ENCODE measurements at places on chromosomes 3 and 15.

DNA sequence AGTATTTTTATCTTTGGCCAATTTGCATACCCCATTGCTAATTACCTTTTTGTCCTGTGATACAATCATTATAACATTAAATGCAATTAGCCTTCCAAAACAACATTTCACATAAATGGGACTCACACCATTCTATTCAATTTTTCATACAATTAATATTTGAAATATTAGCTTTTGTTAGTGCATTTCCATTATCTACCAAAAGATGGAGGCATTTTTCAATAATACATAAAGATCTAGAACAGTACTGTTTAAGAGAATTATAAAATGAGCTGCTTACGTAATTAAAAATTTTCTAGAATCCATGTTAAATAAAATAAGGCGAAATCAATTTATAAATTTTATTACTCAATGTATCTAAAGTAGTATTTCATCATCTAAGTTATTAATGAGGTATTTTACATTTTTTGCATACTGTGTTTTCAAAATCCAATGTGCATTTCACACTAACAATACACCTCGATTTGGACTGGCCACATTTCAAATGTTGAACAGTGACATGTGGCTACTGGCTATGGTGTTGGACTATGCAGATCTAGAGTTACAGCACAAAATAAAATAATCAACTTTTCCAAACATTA, 74.3 kb downstream of the TJP1 start:
- no peak for DNase-seq

GRCh38 chr3:172129850-172130716, 90.7 kb downstream of the FNDC3B start:
- peak; percentile 66 for DNase-seq

- DNase-seq = peak; percentile 27
Measured at GRCh38 chr3:42213417-42213816, 52.6 kb downstream of the CCK start.

DNA sequence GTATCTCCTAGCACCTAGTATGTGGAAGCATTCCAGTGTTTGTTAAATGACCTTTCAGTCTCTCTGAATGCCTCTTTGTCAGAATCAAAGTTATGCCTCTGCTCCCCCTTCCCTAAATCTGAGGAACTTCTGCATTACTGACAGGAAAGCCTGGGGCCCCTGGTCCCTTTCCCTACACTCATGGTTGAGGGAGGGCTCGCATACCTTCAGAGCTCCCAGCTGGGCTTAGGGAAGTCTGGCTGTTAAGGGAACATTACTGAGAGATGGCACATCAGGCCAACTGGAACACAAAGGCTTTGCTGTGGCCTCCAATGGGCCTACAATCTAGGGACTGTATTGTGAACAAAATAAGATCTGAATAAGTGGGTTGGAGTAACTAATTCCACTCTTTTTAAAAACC, 10.3 kb downstream of the PKM start:
- DNase-seq = no peak

DNA sequence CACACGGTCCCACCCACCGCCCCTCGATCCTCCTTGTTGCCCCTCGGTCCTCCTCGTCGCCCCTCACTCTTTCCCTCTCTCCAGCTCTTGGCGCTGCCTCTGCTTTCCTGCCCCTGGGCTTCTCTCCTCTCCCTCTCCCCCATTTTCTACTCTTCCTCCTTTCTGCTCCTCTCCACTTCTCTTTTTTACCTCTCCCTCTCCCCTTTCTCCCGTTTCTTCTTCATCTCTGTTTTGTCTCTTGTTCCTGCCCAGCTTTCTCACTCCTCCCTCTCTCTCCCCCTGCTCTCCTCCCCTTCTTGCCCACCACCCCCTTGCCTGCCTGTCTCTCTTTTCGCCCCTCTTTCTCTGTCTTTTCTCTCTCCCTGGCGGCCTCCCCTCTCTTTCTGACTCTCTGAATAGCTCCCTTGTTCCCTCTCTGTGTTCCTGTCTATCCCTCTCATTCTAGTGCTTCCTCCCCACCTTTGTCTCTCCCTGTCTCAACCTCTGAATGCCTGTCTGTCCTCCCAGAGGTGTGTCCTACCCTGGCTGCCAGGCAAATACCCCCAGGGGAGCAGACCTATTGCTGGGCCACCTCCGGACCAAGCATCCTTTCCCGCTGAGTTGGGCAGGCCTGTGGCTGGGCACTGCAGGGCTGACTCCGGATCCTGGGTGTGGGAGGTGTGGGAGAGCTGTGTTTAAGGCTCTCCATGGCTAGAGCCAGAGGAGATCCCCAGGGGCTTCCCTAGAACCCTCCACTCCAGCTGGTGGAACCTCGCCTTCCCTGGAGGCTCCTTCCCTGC, 41.0 kb downstream of the EPHB3 start:
- DNase-seq = no peak

- DNase-seq = no peak
Measured at GRCh38 chr3:118792191-118792590, 242.5 kb downstream of the IGSF11 start.

DNA sequence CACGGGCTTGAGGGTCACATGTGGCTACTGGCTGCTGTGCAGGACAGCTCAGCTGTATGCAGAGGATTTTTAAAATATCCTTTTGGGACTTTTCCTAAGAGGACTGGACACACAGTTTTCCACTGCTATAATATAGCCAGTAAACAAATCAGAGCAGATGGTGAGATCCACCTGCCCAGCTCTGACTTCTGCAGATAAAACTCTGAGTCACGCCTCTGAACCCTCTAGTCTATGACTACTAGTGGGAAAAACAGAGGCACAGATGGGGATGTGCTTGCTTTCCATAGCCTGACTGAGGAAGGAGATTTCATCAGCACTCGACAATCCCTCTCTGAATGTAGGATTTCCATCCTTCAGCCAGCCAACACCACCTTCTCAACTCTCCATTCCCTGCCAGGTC, 45.1 kb downstream of the COLQ start:
- no peak for DNase-seq

DNA sequence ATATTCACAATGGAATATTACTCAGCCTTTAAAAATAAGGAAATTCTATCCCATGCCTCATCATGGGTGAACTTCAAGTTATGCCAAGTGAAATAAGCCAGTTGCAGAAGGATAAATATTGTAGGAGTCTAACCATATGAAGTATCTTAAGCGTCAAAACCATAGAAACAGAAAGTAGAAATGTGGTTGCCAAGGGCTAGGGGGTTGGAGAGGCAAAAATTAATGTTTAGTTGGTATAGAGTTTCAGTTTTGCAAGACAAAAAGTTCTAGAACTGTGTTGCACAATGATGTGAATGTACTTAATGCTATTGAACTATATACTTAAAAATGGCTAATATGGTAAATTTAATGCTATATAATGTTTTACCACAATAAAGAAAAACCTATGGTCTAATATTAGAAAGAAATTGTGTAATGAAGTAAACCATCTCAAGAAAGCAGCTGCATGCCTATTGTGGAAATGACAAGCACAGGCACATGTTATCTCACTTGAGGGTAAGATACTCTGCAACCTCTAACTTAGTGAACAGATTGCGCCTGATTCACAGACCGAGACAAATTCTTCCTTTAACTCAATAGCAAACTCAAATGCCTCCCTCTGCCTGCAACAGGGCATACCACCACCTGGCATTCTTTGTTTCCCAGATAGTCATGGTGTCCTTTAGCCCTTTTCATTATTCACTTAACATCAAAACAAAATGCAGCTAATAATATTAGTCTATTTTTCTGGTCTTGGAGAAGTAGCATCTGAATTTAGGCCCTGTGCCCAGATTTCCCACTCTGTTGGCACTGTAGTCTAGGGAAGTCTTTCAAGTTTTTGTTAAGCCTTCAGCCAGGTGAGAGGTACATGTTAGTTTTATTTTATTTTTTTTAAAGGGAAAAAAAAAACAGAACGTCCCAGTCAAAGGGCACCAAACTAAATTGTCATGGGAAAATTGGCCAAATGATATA, 80.2 kb upstream of the ACP3 start:
- no peak for DNase-seq

GRCh38 chr15:31440754-31441311, 114.2 kb downstream of the KLF13 start:
- peak; percentile 62 for DNase-seq

GRCh38 chr3:159727506-159727905, 261.1 kb upstream of the IL12A start:
- DNase-seq = no peak

DNA sequence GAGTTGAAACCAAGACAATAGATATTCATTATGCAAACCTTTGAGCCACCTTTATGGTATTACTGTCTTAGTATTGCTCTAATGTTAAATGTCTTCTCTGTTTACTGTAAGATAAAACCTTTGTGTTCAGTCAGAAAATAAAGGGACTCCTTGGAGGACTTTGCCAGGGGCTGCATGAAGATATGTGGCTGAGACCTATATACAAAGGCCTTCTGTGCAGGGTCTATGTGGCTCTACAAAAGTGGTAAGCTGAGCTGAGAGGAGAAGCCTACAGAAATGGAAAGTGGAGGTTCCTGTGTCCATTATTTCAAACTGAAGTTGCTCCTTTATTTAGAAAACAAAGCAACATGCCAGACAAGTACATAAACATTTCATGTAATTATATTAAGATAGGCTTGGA, 131.5 kb downstream of the FNDC3B start:
- no peak for DNase-seq

- DNase-seq = no peak
Measured at GRCh38 chr15:60062826-60063225, 58.7 kb downstream of the FOXB1 start.

DNA sequence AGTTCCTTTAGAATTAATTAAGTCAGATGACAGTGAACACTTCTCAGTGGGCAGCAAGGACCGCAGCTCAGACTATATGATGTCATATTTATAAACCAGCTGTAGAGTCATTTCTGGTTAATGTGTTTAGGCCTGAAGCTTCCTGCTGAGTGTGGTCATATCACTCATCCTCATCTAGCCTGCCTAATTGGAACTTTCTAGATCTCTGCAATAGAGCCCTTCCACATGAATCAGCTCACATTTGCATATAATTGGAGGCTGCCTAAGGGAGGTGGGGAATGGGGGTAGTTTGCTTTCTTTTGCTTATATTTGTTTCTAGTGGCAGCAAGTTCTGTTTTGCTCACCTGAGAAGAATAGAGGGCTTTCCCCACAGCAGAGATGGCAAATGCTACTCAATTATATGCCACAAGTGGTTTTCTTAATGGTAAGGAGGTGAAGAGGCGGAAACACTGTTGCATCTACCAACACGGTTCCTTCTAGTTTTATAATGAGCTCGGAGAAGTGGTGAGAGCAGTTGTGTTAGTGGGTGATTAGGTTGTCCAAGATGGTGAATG, 148.1 kb downstream of the KLHL25 start:
- no peak for DNase-seq

GRCh38 chr3:126370606-126371005, 13.4 kb upstream of the KLF15 start:
- DNase-seq = no peak

GRCh38 chr15:25739687-25740121, 123.4 kb downstream of the ATP10A start:
- DNase-seq = peak; percentile 16

DNA sequence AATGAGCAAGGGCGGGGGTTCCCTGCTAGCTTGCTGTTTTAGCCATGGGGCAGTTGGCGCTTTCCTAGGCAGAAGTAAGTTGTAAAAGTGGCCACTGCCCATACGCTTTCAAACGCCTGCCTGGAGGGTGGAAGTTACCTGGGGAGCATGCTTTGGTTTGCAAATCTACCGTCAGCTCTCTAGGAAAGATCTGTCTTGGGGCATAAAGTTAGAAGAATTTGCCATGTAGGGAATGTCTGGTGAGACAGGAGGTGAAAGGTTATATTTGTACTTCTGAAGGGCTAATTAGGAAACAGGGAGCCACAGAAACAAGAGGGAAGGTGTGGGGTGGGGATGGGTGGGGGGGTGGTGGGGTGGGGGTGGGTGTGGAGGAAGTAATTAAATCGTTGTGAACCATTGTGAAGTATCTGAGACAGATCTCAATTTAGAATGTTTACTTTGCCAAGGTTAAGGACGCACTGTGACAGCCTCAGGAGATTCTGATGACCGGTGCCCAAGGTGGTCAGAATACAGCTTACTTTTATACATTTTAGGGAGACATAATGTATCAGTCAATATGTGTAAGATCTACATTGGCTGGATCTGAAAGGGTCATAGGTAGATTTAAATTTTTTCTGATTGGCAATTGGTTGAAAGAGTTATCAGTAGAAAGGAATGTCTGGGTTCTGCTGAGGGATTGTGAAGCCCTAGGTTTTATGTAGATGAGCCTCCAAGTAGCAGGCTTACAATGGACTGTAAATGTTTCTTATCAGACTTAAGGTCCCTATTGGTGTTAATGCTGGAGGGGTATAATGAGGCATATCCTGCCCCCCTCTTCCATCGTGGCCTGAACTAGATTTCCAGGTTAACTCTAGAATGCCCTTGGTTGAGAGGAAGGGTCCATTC, 62.0 kb upstream of the GCNT3 start:
- DNase-seq = no peak

GRCh38 chr15:62348118-62348517, 183.0 kb upstream of the C2CD4B start:
- no peak for DNase-seq

- DNase-seq = no peak
Measured at GRCh38 chr3:94269763-94270162, 206.9 kb downstream of the NSUN3 start.

- DNase-seq = no peak
Measured at GRCh38 chr3:88385090-88385489, 235.3 kb downstream of the C3orf38 start.

- DNase-seq = no peak
Measured at GRCh38 chr15:75682181-75683135, 30.2 kb downstream of the CSPG4 start.

GRCh38 chr3:48952510-48953118, 34.0 kb downstream of the ARIH2 start:
- peak; percentile 41 for DNase-seq

DNA sequence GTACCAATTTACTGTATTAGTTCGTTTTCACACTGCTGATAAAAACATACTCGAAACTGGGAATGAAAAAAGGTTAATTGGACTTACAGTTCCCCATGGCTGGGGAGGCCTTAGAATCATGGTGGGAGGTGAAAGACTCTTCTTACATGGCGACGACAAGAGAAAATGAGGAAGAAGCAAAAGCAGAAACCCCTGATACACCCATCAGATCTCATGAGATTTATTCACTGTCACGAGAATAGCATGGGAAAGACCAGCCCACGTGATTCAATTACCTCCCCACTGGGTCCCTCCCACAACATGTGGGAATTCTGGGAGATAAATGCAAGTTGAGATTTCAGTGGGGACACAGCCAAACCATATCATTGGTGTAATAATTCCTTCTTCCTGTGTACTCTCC, 69.6 kb downstream of the C3orf20 start:
- DNase-seq = no peak

GRCh38 chr3:23425410-23425809, 222.3 kb downstream of the UBE2E2 start:
- DNase-seq = no peak

GRCh38 chr3:196636369-196637349, 2.8 kb upstream of the NRROS start:
- no peak for DNase-seq

GRCh38 chr3:23389686-23390085, 186.6 kb downstream of the UBE2E2 start:
- DNase-seq = no peak

- DNase-seq = no peak
Measured at GRCh38 chr15:93118904-93119303, 29.9 kb upstream of the RGMA start.
